ENCODE measurements at places on chromosomes 5 and 9.

GRCh38 chr5:169728-170094 is 21.6 kb upstream of the LRRC14B start:
- no peaks in the 10 kb centered on the region for H3K4me1 ChIP-seq
- H3K27ac ChIP-seq = no peak overlapping the region
- H3K4me3 ChIP-seq = no peak overlapping the region
- no peaks in the 10 kb centered on the region for H3K27me3 ChIP-seq
- no peak for DNase-seq
- no peaks in the 10 kb centered on the region for H3K36me3 ChIP-seq

GRCh38 chr9:21902136-21902535 is 92.1 kb downstream of the CDKN2A start:
- H3K36me3 ChIP-seq = no peaks in the 10 kb centered on the region
- no peak overlapping the region for H3K27ac ChIP-seq
- no peaks in the 10 kb centered on the region for H3K27me3 ChIP-seq
- DNase-seq = no peak

GRCh38 chr9:2012347-2012746 is 2.8 kb upstream of the SMARCA2 start:
- H3K27me3 ChIP-seq = peaks cover 71% of the 10 kb centered on the region
- no peaks in the 10 kb centered on the region for H3K36me3 ChIP-seq

DNA sequence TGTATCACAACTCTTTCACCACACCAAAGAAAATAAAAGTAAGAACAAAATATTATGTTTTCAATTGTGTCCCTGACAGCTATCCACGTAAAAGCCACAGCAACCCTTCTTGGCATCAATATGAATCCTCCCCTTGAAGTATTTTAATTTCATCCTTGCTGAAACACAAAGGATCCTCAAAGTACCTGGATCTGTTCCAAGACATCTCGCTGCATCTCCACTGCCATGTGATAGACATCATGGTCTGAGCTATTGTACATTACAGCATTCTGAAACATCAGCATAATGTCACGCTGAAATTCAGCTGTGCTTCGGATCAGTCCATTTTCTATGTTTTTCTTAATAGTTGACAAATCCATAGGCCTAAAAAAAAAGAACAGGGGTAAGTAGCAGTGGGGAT is 17.7 kb downstream of the BRD8 start:
- no peak overlapping the region for H3K27ac ChIP-seq
- no peak for DNase-seq
- no peaks in the 10 kb centered on the region for H3K4me1 ChIP-seq

DNA sequence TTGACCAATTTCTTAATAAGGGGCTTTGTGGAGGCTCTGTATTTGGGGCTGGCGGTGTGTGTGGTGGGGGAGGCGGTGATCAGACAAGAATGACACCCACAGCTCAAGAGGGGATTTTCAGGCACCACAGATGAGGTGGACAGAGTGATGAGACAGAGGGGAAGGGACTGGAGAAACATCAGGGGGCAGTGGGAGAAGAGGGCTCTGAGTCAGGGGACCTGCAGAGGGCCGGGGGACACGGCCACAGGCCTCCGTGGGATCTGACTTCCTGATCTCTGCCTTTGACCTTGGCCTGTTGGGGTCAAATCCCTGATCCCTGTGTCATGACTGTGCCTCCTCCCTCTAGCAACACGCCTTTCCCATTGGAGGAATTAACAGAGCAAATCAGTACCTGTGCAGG is 197.7 kb downstream of the C9orf50 start:
- H3K4me3 ChIP-seq = no peak overlapping the region
- no peaks in the 10 kb centered on the region for H3K27me3 ChIP-seq
- no peaks in the 10 kb centered on the region for H3K36me3 ChIP-seq

DNA sequence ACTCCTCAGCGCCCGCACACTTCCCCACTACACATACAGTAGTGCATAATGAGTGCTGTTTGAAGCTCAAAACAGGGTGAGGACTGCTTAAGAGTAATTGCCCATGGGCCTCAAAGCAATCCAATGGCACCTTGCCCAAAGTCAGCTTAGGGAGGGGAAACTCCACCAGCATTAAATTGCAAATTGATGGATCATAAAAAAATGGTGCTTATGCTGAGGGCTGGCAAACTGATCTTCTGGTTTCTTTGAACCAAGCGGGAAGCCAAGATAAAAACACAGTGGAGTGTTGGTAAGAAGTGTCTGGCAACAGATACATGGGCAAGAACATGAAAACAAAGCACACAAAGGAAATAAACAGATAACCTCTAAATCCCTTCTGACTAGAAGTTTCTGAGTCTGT is 28.0 kb downstream of the TLE1 start:
- no peak for DNase-seq
- no peak overlapping the region for H3K4me3 ChIP-seq
- H3K4me1 ChIP-seq = peaks cover 40% of the 10 kb centered on the region
- no peaks in the 10 kb centered on the region for H3K27me3 ChIP-seq

GRCh38 chr5:133853646-133854365 is 114.6 kb downstream of the C5orf15 start:
- no peak overlapping the region for H3K27ac ChIP-seq
- H3K27me3 ChIP-seq = no peaks in the 10 kb centered on the region
- H3K36me3 ChIP-seq = no peaks in the 10 kb centered on the region
- peaks cover 10% of the 10 kb centered on the region for H3K4me1 ChIP-seq
- H3K4me3 ChIP-seq = no peak overlapping the region
- peak; percentile 56 for DNase-seq

DNA sequence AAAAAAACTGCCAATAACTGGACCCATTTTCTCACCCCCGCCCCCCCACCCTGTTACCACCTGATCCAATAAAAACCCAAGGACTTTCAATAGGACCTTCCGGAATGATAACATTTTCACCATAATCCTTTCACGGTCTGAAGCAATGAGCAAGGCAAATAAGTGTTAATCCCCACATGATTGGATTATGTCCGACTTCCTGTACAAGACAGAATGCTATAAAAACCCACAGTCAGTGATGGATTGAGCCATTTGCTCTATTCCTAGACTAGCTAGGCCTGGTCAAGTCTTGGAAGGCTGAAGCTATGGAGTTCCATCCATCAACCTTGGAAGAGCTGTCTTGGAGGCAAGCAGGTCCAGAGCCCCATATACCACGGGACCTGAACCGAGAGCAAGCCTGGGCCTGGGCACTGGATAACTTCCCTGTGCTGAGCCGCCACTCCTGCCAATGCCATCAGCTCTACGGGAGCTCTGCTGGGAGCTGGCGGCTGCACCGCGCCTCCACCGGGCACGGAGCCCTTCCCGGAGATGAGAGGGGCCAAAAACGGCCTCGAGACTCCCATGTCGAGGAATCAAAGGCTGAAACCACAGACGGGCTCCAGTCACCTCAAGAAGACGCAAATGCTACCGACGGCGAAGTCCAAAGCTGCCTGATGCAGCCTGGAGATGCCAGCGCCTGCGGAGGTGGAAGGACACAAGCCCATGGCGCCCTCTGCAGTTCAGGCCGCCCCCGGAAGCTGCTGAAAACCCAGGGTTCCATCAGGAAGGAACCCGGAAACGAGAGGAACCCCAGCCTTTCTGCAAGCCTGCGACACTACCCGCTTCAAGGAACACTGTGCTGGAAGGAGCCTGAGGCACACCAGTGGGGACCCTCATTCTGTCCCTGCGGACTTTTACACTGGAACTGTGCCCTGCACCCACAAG is 69.2 kb downstream of the ANXA2R start:
- H3K36me3 ChIP-seq = no peaks in the 10 kb centered on the region
- no peaks in the 10 kb centered on the region for H3K4me1 ChIP-seq
- H3K27ac ChIP-seq = no peak overlapping the region
- H3K4me3 ChIP-seq = no peak overlapping the region

DNA sequence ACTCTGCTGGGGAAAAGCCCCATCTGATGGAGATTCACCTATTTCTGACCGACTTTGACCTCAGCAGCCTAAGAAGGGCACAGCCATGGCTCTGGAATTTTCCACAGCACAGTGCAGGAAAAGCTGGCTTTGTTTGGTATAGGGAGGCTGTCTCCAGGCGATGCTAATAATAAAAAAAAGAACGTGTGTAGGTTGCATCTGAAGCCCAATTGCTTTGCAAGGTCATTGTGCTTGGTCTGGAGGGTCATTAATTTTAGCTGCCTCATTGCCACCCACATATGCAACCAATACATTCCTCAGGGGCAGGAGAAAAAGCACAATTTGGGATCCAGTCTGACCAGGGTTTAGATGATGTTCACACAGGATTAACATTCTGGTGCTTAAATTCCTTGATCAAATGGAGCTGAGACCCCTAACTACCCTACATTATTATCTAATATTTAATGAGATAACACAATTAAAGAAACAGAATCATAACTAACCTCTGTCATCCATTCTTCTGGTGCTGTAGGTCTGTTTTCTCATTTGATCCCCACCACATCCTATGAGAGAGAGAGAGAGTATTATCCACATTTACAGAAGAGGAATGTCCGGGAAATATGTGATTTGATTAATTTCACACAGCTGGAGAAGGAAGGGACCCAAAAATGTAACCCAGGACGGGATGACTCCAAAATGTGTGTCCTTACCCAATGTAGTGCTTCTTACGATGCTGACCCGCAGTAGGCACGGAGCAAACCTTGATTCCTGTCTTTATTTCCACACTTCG is 175.9 kb downstream of the RFK start:
- no peaks in the 10 kb centered on the region for H3K36me3 ChIP-seq
- no peak overlapping the region for H3K27ac ChIP-seq
- H3K4me1 ChIP-seq = peaks cover 20% of the 10 kb centered on the region
- no peak for DNase-seq
- H3K4me3 ChIP-seq = no peak overlapping the region

DNA sequence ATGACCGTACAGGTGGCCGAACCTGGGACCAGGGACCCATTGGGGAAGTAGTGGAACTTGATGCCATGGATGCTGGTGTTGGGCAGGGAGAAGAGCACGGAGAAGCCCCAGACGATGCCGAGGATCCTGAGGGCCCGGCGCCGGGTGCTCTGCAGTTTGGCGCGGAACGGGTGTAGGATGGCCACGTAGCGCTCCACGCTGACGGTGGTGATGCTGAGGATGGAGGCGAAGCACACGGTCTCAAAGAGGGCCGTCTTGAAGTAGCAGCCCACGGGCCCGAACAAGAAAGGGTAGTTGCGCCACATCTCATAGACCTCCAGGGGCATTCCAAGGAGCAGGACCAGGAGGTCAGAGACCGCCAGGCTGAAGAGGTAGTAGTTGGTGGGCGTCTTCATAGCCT is 585 bp downstream of the NMUR2 start:
- no peak overlapping the region for H3K4me3 ChIP-seq
- no peaks in the 10 kb centered on the region for H3K4me1 ChIP-seq
- no peaks in the 10 kb centered on the region for H3K36me3 ChIP-seq
- DNase-seq = no peak
- no peak overlapping the region for H3K27ac ChIP-seq
- H3K27me3 ChIP-seq = no peaks in the 10 kb centered on the region

GRCh38 chr5:150786876-150787275 is 8.3 kb downstream of the SMIM3 start:
- DNase-seq = no peak
- H3K27ac ChIP-seq = no peak overlapping the region
- no peaks in the 10 kb centered on the region for H3K36me3 ChIP-seq
- no peaks in the 10 kb centered on the region for H3K27me3 ChIP-seq
- H3K4me1 ChIP-seq = peaks cover 32% of the 10 kb centered on the region

DNA sequence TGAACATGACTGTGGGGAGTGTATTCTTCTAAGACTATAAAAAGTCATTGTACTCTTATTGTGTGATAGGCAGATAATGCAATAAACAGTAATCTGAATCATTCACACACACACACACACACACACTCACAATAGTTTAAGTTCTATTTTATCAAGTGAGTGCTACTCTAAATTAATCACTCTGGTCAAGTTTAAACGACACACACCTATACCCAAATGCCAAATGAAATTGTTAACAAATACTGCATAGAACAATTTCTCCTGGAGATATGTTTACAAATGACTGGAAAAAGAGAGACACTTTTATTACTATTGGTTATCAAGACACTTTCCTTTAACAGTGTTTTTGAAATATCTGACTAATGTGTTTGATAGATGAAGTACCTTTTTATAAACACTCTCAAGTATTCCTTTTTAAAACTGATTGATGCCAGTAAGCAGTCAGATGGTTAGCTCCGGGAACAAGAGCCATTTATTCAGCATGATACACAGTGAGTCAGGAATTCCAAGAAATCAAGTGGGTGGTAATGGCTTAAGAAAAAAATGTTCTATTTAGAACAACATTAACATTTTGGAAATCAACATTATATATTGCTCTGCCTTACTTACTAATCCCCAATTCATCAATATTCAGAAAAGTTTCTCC is 521.6 kb upstream of the ST8SIA4 start:
- DNase-seq = no peak
- H3K4me1 ChIP-seq = no peaks in the 10 kb centered on the region
- H3K27me3 ChIP-seq = no peaks in the 10 kb centered on the region

DNA sequence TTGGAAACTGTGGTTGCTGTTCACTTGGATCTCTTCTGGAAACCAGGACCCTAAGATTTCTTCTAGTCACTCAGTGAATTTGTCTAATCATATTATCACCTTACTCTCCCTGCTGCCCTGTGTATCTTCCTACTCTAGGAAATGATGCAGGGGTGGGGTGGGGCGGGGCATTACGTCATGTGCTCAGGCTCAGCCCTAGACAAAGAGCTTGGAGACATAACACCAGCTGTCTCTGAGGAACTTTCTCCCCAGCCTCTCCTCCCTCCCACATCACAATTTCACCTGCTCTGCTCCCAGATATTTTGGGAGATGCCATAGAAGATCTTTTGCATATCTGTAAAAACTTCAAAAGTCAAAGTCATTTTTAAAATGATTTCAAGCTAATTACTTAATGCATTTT is 470.4 kb downstream of the ZSWIM6 start:
- H3K36me3 ChIP-seq = peaks cover 4% of the 10 kb centered on the region
- no peaks in the 10 kb centered on the region for H3K27me3 ChIP-seq
- H3K27ac ChIP-seq = no peak overlapping the region

GRCh38 chr9:117470902-117471301 is 56.0 kb upstream of the ASTN2 start:
- H3K4me3 ChIP-seq = no peak overlapping the region
- H3K36me3 ChIP-seq = no peaks in the 10 kb centered on the region
- DNase-seq = no peak
- H3K4me1 ChIP-seq = no peaks in the 10 kb centered on the region
- H3K27ac ChIP-seq = no peak overlapping the region
- no peaks in the 10 kb centered on the region for H3K27me3 ChIP-seq

GRCh38 chr5:133120156-133120750 is 68.4 kb downstream of the HSPA4 start:
- H3K27me3 ChIP-seq = no peaks in the 10 kb centered on the region
- H3K4me1 ChIP-seq = no peaks in the 10 kb centered on the region
- H3K27ac ChIP-seq = no peak overlapping the region
- no peaks in the 10 kb centered on the region for H3K36me3 ChIP-seq
- DNase-seq = no peak
- H3K4me3 ChIP-seq = no peak overlapping the region

- no peak overlapping the region for H3K4me3 ChIP-seq
- no peak for DNase-seq
- no peak overlapping the region for H3K27ac ChIP-seq
- peaks cover 6% of the 10 kb centered on the region for H3K4me1 ChIP-seq
- H3K36me3 ChIP-seq = no peaks in the 10 kb centered on the region
These were observed 18.9 kb downstream of the WNT8A start for GRCh38 chr5:138102454-138103318.

Measured in neural progenitor cell (in vitro differentiated cells).